GM12864 (cell line): ENCODE measurements at places on chromosomes 1 and 21.

GRCh38 chr1:93804412-93804811 lies 74.6 kb downstream of the DNTTIP2 start:
- no peak for DNase-seq

DNA sequence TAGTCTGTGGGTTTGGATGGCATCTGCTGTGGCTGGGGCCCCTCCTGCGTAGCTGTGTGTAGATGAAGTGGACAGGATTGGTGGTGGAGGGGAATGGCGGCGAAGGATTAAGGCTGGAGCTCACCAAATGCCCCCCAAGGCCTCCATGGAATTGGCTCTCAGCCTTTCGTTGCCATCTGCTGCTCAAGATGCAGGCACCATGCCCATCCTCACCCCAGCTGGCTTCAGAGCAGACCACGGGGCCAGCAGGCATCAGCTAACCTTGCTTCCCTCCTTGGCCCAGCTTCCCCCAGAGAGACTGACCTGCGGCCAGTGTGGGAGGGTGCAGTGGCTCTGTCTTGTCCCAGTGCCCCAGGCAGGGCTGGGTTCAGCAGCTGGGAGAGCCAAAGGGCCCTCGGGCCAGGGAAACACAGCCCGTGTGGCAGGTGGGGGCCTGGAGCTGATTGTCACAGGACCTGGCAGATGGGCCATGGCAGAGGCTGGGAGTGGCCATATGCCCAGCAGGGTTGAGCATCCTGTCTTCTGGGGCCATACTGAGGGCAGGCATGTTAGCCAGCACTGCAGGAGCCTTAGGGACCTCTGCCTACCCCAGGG lies 66.8 kb upstream of the ACTL8 start:
- DNase-seq, result no peak

GRCh38 chr1:161267321-161267720 lies 8.8 kb downstream of the PCP4L1 start:
- no peak for DNase-seq

- DNase-seq, result no peak
Observed at GRCh38 chr1:99677416-99677815, 31.5 kb downstream of the PALMD start.

GRCh38 chr1:170067253-170067819 lies 7.2 kb downstream of the KIFAP3 start:
- DNase-seq, result no peak

DNA sequence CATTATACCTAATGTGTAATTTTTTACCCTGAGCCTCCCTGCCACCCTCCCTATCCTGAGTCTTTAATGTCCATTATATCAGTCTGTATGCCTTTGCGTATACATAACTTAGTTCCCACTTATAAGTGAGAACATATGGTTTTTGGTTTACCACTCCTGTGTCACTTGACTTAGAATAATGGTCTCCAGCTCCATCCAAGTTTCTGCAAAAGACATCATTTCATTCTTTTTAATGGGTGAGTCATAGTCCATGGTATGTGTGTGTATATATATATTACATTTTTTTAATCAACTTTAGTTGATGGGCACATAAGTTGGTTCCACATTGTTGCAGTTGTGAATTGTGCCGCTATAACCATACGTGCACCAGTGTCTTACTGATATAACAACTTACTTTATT lies 477.1 kb upstream of the NEGR1 start:
- no peak for DNase-seq

DNA sequence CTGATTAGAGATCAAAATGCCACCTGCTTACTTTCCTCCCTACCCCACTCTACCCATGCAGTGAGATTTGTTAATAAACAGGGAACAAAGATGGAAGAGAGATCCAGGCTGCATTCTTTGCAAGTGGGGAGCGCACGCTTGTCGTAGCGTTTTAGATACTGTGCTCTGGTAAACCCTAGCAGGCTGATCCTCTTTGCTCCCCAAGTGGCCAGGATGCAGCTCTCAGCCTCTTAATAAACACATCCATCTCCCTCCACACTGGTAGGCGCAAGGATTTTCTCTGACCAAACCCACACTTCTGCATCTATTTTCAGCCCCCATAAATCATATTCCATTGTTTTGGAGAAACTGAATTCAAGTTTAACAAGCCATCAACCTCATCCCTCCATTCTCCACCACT lies 2.9 kb downstream of the PGBD5 start:
- DNase-seq, result no peak

GRCh38 chr1:112672009-112672408 lies 2.5 kb upstream of the MOV10 start:
- DNase-seq, result no peak

- DNase-seq, result no peak
Observed at GRCh38 chr1:198220428-198220827, 63.6 kb downstream of the NEK7 start.

DNA sequence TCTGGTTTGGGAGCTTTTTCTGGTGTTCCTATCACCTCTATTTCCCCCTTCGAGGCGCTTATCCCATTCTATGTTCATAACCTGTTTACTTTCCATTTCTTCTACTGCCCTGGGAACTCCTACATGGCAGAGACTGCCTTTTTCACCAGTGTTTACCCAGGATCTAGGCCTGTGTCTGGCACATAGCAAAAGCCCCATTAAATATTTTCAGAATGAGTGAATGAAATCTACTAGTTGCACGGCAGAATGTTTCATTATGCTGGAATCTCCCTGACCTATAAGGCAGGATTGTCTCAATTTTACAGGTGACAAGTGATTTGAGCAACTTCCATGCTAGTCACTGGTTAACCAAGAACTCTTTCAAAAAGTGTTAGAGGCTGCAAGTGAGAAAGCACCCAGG lies 70.1 kb downstream of the PGM1 start:
- no peak for DNase-seq

DNA sequence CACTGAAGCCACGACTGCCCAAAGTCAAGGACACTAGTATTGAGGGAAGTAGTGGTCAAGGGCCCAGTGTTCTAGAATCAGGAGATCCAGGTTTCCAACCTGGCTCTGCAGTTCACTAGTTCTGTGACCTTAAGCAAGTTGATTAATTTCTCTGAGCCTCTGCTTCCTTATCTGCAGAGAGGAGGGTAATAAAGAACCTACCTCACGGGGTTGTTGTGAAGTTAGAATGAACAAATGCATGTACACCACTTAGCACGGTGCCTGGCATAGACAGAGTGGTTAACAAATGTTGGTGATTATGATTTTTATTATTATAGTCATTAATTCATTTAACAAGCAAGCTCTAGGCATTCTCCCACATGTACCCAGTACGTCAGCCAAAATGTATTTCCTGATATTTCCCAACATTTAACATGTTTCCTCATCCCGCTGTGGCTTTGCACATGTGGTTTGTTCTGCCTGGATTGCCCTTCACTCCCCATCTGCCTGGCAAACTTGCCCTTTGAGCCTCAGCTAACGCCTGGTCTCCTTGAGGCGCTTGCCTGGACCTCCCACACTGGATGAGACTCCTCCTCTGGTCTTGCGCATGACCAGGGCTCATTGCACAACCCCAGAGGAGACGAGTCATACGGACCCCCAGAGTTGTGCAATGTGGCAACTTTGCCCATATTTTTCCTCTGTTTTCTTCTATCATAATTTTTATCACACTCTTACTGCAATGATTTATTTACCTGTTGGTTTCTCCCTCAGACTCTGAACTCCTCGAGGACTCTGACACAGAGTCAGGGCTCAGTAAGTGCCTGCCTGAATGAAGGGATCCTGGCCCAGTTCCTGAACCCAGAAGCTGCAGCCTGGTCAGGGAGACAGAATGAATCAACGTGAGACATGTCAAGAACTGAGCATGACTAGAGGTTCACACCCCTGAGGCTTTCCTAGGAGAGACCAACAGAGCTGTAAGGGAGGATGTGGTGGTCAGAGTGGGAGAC lies 20.7 kb upstream of the MFSD2A start:
- no peak for DNase-seq

DNA sequence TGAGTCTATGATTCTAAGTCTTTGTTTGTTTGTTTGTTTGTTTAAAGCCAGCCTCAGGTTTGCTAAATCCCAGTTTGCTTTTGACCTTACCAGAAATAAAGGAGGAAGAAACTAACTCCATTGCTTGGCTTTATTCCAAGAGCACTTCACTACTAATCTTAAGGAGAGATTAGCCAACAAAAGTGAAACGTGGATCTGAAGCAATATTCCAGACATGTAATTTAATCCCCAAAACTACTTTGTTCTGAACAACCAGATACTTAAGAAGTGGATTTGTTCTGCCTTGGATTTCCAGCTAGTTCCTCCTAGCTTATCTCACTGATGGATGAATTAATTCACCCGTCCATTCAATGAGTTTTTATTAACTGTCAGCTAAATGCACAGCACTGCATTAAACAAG lies 15.9 kb upstream of the CEP350 start:
- DNase-seq, result no peak

DNA sequence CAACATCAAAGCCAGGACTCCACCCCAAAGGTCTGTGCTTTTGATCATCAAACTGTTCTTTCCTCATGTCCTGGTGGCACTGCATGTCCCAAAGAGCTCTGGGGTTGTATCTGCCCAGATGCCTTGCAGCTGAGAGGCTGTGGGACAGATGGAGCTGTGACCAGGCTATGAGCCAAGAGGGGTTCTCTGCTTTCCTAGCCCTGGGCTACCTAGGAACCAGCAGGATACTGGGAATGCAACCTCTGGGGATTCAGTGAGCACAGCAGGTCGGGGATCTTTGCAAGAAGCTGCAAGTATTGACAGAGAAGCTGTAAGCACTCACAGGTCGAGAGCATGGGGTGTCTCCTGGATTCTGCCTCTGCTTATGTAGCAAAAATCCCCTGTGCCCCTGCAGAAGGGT lies 186.6 kb downstream of the GRIK3 start:
- DNase-seq, result no peak

- no peak for DNase-seq
Observed at GRCh38 chr1:228101994-228102790, 933 bp downstream of the C1orf35 start.

- DNase-seq, result no peak
Observed at GRCh38 chr1:114352797-114353196, 158.2 kb downstream of the TRIM33 start.

- DNase-seq, result no peak
Observed at GRCh38 chr1:89271341-89272015, 1.2 kb downstream of the GBP5 start.

DNA sequence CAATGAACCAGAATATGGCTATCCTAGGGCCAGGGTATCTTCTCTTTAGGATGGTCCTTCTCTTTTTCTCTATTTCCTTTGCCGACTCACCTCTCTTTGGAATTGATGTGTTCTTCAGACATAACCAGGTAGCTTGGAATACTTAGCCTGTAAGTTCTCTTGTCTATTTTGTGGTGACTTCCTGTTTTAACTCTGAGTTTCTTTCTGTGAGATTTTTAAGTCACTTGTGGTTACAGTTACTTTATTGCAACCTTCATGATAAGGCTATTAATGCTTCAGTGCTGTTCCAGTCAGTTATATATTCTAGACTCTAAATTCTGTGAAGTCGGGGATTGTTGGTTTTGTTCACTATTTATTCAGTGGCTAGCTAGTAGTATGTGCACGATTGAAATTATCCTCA lies 46.2 kb downstream of the DISP1 start:
- DNase-seq, result no peak

DNA sequence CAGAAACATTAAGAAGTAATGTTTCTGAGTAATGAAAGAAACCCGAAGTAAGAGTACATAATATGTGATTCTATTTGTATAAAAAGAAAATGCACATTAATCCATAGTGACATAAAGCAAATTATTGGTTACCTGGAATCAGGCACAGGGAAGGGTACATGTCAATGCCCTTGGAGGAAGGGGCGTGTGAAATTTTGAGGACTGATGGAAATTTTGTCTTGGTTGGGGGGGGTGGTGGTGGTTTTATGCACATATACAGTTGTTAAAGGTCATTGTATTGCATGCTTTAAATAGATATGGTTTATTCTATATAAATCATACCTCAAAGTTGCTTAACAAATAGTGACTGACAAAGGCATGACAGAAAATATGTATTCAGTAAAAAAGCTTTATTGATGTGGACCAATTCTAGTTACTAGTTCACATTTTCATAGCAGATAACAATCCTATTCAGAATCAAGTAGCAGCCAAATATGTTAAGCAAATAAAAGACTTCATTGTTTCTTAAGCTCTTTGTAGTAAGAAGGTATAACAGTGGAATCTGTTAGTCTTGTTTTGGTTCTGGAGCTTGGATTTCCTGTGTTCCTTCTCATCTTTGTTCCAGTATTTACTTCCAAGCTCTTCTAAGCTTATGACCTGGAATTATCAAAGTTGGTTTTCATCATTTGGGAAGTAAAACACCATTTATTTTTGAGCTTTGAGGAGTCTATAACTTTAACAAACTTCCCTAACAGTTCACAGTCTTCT lies 15.1 kb downstream of the BACH1 start:
- DNase-seq, result no peak

DNA sequence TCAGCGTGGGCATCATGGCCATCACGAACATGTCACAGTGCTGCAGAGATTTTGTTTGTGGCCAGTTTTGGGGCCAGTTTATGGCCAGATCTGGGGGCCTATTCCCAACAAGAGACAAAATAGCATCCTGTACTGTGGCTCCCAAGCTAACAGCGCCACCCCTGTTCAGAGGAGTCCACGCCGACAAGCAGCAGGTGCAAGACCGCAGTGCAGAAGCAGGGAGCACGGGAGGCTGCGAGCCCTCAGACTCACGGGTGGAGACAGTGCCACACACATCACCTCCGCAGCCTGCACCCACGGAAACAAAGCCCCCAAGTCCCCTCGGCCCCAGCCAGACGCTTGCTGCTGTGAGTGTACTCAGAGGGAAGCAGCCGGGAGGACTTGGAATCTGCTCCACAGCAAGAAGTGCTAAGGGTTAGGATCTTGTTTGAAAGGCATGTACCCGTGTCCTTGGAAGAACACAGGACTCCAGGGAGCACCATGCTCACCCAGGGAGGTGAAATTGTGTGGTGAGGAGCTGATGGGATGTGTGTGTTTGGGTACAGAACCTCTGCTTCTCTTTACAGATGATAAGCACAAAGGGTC lies 7.1 kb downstream of the TCP10L start:
- no peak for DNase-seq

GRCh38 chr1:43232482-43232881 lies 37.3 kb upstream of the TMEM125 start:
- no peak for DNase-seq

DNA sequence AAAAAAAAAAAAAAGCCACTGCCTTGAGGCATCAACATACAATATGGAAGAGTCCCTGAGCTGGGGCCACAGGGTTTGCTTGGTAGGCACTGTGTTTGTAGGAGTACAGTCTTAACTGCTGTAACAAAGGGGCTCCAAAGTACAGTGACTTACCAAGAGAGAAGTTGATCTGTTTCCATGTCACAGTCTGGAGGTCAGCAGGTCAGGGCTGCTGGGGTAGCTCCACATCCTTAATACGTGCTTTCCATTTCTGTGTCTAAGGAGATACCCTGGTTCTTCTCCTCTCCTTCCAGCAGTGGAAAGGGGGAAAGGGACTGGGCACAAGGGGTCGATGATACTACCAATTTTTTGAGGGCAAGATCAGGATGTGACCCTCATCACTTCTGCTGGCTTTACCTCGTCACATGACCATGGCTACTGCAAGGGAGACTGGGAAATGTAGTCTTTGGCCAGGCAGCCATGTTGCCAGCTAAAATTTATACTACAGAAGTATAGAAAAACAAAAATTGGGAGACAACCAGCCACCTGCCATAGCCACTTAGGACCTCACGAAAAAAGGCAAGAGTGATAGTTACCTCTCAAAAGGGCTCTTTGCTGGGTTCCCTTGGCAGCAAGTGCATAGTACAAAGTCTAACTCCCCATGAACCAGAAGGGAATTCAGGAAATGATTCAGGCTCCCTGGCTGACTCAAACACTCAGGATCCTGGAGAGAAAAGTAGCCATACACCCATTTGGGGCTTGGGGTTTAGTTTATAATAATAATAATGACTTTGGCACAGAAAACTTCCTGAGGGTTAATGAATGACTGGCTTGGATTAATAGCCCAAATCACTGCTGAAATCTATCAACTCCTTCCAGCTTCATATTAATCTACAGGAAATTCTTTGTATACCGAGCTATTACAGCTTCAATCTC lies 52.7 kb upstream of the ATP5PO start:
- DNase-seq, result no peak
